Nucleus accumbens (tissue), 56 donors: ENCODE measurements at places on chromosomes 4 and X.

GRCh38 chr4:61886131-61886530 lies 686.0 kb downstream of the ADGRL3 start:
- no peak for DNase-seq

DNA sequence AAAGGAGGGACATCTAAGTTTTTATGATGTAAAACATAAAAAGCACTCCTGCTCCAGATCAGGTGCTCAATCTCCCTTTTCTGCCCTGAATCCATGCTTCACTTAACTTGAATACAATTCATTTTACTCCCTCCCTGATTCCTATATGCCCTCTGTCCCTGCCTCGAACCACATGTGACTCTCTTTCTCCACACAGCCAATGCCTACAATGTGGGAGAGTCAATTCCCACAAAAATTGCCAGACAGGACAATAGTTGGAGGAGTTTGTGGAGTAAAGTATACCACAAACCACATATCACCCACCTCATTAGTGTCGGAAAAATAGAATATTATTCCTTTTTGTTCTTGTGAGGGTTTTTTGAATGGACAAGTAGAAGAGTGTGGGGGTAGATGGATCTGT lies 9.7 kb downstream of the AMMECR1 start:
- no peak for DNase-seq

- no peak for DNase-seq
These were observed 689 bp upstream of the OGT start for GRCh38 chrX:71532078-71532752.

DNA sequence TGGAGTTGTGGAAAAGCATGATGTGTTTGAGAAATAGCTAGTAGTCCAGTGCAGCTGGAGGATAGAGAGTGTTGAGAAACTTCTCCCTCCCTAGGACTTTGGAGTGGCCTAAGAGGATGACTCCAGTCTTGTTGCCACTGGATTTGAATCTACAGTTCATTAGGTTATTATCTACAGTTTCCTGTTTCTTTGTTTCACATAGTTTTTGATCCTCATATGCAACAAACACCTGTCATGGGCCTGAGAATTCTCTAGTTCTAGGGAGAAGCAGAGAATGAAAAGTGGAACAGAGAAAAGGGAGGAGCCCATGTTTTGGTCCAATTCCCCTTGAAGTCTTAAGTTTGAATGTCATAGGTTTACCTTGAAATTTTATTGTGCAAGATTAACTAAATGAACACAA lies 73.6 kb upstream of the TBC1D9 start:
- DNase-seq: no peak

DNA sequence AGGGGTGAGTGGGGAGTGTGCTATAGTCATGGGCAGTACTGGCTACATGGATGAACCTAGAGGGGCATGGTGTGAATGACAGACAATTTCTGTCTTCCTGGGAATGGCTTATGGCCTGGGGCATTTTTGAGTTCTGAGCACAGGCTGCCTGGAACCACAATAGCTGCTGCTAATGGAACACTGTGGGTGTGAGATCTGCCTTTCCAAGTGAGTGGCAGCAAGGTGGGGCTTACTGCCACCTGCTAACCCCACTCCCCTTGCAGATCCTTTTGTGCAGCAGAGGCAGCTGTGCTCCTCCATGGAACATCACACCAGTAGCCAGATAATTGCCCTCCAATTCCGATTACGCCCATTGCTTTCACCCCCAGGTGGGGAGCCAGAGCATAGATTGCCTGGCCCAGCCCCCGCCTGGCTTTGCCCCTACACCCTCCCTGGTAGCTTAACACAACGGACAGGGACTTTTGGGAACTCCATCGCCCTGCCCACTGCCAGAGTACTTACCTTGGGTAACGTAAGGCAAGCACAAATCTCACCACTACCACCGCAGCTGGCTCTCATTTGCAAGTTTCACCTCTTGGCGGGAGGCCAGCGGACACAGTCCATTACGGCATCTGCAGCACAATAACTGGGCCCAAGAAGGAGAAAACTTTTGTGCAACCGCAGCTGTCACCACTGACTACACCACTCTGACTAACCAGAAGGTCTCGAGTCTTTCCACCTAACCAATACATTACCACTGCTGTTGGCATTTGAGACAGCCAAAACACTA lies 421.2 kb upstream of the NWD2 start:
- DNase-seq: no peak

GRCh38 chr4:86977621-86978184 lies 42.9 kb downstream of the AFF1 start:
- no peak for DNase-seq

GRCh38 chr4:83128240-83128929 lies 13.9 kb upstream of the PLAC8 start:
- no peak for DNase-seq

DNA sequence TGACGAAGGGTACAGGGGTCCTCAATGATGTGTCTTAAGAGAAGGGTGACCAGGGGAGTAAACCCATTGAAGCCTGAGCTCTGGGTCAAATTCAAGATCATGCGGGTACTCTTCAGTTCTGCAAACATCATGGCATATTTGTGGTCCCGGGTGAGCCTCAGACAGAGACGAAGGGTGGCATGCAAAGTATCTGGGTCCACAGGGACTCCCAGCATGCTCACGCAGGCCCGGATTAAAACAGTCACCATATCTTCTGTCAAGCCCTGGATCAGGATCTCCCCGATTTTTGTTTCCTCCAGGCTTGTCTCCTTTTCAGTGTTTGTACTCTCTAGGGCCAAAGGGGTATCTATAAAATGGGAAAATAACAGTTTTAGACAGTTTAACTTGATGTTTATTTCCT lies 102.9 kb downstream of the HUWE1 start:
- DNase-seq: no peak

GRCh38 chr4:1815096-1815996 lies 22.3 kb downstream of the FGFR3 start:
- no peak for DNase-seq

DNA sequence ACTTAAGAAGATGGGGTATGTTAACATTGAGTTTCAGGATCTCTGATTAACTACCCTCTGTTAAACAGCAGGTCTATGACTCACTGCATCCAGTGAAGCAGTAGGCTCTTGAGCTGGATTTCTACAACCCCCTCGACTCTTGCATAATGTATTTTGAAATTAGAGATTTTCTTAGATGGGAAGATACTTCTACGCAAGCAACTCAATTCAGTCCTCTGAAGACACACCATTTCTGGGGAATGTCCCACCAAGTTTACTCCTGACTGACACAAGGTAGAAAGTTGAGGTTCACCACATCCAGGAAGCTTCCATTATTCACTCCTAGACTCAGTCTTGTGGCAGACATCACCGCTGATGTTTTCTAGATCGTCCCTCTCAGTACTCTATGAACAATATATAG lies 12.9 kb downstream of the PALLD start:
- DNase-seq: no peak

- no peak for DNase-seq
These were observed 2.5 kb upstream of the USP27X start for GRCh38 chrX:49876750-49877149.

DNA sequence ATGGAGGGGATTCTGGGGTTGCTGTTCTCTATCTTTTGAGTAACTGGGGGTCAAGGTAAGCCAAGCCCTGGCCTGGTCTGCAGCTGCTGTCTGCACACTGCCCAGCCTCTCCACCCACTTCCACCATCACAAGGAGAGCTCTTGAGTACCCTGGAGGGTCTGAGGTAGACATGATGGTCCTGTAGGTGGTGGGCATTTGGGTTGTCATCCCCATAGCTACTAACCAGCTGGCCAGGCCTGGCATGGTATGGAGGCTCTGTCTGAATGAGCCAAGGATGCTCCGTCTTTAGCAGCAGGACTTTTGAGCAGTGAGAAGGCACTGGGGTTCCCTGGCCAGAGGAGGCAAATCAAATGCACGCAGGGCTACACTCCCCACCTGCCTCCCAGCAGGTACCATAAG lies 82.7 kb downstream of the NHSL2 start:
- no peak for DNase-seq

DNA sequence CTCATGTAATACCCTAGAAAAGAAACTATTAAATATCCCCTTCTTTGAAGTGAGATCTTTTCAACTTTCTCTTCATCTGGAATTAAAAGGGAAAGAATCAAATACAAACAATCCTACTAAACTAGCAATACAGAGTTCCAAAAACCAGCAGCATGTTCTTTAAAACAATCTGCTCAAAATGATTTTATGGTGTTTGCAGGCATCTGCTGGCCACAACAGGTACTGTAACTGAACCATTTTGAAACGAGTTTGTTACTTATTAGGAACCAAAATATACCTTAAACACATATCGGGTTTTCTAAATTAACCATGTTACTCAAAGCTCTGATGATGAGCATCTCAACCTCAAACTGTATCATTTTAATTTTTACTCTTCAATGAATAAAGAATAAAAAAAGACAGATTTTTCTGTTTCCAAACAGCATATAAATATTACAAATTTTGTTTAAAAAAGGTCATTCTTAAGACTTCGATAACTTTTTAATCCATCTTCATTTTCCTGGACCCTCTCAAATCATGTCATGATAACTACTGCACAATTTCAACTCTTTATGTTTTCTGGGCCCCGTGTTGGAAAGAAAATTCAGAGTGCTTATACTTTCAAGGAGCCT lies 56.5 kb downstream of the ARAP2 start:
- no peak for DNase-seq

DNA sequence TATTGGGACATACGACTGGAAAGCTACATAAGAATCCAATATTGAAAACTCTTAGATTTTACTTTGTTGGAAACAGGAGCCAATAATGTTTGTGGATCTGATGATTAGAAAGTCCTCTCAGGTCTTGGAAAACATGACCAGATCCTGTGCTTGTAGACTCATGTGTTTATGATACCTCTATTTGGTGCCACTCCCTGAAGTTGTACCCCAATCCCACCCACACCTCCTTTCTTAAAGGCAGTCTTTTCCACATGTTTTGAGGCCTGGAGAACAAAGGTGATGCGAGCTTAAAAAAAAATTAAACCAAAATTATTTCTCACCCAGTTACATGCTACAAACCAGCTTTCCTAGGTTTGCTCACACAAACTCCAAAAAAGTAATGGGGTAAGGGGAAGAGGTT lies 262.7 kb downstream of the PTTG2 start:
- DNase-seq: no peak

DNA sequence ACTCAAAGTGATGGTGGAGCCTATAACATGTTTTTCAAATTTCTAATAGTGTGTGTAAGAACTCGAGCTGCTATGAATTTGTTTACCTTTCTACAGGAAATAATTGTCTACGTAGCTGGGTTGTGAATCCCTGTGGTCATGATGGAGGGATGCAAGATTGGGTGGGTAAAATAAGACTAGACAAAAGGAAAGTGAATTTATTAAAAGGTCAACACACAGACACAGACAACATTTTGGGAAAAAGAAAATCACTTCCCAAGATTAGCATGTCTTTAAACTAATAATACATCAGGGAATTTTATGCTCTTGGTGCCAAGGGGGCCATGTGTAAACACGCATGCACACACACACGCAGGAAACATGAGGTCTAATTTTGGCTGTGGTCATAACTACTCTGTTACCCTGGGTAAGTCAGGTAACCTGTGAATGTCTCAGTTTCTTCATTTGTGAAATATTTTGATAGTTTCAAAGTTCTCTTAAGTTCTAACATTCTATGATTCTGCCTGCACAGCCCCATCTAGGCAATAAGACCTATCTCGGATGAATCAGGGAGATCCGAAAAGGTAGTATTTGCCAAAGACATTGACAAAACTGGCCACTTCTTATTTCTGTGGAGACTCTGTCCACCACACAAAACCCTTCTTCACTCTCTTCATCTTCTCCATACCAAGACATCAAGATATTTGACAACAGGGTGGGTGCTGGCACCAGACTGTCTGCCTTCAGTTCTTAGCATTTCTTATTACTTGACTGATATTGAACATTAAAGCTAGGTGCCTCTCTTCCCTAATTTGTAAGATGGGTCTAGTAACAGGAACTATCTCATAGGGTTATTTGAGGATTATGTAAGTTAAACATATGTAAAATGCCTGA lies 1.6 kb upstream of the UNC5C start:
- DNase-seq: no peak

DNA sequence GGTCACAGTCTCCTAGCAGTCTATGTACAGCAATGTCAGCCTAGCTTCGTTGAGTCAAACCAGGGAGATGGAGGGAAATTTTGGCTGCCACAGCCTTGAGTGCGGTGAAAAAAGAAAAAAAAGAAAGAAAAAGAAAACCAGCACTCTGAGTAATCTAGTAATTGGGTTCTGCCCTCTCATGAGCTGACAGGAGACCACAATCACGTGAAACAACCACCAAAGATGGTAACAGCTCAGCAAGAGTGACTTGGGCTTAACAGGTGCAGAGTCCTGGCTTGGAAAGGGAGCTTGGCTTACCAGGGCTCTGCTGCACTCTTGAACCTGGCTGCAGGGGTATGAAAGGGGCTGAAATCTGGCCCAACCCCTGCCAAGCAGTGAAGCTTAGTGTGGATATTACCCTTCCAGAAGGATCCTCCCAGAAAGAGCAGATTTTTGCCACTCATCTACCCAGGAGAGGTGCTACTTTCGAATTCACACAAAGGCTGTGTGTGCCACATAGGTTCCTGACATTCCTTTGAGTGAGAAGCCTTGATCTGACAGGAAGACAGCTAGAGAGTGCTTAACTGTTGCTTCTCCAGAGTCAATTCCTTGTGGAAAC lies 350.3 kb downstream of the PTTG2 start:
- no peak for DNase-seq

DNA sequence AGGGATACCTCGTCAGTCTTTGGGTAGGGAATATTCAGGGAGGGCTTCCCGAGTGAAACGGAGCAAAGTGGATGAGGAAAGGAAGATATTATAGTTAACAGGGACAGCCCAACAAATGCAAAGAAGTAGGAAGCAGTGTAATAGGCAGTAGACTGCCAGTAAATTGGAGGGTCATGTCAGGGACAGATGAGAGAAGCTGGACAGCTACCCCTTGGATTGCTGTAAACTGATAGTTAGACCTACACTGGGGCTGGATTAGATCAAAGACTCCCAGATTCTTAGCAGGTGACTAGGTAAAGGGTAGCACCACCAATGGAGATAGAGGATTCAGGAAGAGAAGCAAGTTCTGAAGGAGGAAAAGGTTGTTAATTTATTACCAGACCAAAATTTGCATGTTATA lies 48.0 kb downstream of the NPNT start:
- DNase-seq: no peak

- DNase-seq: no peak
These were observed 321.3 kb downstream of the GALNTL6 start for GRCh38 chr4:172134521-172134920.

- no peak for DNase-seq
These were observed 79.1 kb downstream of the AMOT start for GRCh38 chrX:112761242-112762207.

DNA sequence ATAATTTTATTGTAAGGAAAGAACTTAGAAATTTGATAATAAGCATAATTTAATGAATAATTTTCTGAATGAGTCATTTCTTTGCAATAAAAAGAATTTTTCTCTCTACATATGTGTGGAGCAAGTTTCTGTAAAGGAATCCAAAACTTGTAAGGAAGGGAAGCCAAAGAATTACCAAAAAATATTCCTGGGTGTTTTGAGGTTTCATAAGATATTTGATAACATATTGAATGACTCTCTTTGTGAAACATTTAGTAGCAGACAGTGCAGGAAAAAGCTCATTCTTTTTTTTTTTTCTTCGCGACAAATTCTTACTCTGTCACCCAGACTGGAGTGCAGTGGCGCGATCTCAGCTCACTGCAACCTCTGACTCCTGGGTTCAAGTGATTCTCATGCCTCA lies 469.0 kb upstream of the MAGEB2 start:
- DNase-seq: no peak
